ENCODE measurements at places on chromosomes 12 and 14.

DNA sequence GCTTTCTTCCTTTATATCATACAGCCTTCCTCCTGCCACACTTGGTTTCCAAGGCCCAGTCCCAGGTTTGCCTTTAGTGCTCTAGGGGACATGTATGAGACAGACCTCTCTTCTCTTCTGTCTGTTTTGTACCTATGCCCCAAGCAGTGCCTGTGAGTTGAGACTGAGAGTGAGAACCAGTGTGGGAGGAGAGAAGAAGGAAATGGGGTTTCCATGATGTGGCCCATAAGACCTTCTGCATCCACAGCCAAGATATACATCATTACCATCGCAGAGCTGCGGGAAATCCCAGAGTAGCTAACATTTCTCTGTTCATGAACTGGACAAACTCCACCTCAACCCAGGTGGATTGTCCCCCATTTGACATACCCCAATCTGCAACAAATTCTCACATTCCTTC, 2.8 kb downstream of the TESPA1 start:
- no peak for DNase-seq

DNA sequence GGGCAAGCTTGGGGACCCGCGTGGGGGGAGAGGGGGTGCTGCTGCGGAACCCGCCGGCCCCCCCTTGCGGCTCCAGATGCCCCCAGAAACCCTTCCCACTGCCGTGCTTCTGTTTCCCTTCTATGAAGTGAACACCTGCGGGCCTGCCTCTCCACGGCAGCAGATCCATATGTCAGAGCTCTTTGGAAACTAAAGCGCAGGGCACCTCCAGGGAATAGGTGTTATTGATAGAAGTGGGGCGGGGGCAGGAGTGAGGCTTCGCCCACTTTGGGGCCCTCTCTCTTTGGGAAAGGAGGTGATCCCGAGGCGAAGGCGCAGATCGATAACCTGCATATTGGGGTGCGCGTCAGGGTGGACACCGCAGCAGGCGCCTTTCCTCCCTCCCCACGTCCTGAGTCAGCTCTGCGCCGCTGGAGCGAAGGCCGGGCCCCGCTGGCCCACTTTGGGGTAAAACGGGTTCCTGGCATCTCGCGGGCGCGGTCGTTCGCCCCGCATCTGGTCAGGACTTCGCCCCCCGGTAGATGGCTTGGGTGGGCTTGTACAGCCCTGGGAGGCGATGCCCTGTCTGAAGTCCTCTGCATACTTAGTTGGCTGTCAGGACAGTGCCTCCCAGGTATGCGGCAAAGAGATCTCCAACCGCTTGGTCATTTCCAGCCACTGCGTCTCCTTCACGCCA, 524 bp downstream of the KMT5A start:
- no peak for DNase-seq

GRCh38 chr14:93028724-93029076, 87.0 kb downstream of the ITPK1 start:
- no peak for DNase-seq

- no peak for DNase-seq
These were observed 5.8 kb downstream of the PRKAG1 start for GRCh38 chr12:49012739-49013138.

GRCh38 chr12:6953442-6954315, 2.5 kb downstream of the PTPN6 start:
- peak; percentile 72 for DNase-seq

DNA sequence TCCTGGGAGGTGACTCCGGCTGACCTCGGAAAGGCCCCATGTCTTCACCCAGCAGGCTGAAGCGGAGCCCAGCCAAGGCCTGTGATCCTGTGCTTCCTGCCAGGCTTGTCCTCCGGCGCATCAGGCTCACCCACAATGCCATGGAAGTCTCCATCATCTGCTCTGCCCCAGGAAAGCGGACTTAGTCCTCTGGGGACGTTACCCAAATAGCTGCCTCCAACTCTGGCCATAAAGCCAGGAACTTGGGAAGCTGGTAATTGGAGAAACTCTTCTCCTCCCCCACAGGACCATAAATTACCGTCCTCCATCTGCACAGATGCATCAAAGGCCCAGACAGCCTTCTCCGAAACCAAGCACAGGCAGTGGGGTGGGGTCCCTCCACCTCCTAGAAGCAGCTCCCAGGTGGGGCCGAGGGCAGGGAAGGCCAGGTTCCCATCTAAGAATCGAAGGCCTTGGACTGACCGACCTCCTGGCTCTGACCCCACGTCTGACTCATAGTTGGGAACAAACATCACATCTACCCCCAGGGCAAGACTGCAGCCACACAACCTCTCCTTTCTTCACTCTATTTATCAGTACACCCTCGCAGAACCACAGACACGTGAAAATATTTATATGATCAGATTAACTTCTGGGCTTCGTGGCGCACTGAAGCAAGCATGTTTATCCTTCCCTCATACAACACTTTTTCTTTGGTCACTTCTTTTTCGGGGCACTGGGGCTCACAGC, 56.4 kb downstream of the PITPNM2 start:
- no peak for DNase-seq

DNA sequence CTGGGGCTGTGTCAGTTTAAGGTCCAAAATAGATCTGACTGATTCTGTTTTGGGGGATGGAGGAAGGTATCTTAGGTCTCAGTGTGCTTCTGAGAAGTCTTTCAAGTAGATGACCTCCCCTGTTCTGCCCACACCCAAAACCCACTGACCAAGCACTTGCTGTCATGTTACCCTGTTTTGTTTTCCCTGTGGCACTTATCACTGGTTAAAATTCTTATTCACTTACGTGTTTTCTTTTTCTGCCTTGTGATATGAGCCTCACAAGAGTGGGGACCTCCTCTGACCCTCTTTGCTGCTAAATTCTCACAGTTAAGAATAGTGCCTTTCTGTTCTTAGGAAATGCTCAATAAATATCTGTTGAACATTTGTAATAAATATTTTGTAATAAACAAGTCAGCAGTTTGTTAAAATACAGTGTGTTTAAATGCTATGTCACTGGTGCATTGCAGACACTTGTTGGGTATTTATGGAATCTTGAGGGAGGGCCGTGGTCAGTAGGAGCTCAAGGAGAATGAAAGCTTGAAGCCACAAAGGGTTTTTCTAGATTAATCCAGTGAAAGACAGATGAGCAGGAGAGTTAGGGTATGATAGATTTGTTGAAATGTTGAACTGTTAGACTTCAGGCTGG, 20.9 kb downstream of the PLEKHA5 start:
- DNase-seq = no peak

DNA sequence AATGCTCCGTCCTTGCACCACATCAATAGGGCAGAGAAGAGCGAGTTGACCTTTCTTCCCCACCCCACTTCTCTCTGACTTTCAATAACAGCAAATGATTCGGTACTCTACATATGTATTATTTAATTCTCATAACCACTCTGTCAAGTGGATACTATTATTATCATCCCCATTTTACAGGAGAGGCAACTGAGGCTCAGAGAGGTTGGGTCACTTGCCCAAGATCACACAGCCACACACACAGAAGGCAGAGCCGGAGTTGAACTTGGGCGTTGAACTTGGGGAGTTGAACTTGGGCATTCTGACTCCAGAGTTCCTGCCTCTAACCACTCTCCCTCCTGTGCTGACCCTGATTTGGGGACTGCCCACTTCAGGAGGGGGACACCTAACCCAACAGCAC, 659 bp downstream of the MYL2 start:
- DNase-seq = no peak

GRCh38 chr12:27297566-27297965, 35.1 kb upstream of the BMAL2 start:
- no peak for DNase-seq

- DNase-seq = no peak
These were observed 74.7 kb downstream of the BTG1 start for GRCh38 chr12:92070864-92071445.

DNA sequence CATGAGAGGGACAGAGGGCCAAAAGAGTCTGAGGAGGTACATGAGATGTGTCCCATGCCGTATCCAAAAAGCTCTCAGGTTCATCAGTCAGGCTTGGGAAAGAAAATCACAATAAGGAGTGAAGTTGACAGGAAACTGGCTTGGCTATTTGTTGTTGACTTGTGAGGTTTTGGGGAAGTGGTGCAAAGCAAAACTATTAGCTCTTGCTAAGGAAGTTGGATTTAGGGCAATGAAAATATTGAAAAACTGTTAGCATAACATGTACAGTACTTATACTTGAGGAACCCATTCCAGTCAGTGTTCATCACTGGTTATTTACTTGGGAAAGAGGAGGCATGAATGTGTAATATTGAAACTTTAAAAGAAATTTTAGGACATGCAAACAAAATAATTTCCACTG, 145.9 kb downstream of the DUSP6 start:
- no peak for DNase-seq

GRCh38 chr12:7934091-7934888, 1.7 kb downstream of the SLC2A3 start:
- DNase-seq = no peak

- DNase-seq = no peak
These were observed 12.7 kb downstream of the FOXN4 start for GRCh38 chr12:109296431-109296830.

- DNase-seq = no peak
These were observed 4.5 kb upstream of the MIA2 start for GRCh38 chr14:39229222-39229543.

DNA sequence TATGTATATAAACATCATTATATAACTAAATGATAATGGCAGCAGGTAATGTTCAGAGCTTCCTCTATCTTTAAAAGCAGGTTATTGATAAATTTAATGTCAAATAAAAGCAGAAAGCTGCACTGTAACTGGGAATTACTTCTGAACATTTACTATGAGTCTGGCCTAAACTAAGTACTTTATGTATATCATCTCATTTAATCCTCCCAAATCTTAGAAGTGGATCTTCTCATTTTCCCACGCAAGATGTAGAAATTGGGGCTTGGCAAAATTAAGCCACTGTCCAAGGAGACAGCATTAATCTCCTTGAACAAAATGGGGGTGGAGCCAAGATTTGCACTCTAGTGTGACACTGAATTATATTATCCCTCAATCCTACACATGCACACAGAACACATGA, 5.7 kb downstream of the NIN start:
- DNase-seq = no peak

DNA sequence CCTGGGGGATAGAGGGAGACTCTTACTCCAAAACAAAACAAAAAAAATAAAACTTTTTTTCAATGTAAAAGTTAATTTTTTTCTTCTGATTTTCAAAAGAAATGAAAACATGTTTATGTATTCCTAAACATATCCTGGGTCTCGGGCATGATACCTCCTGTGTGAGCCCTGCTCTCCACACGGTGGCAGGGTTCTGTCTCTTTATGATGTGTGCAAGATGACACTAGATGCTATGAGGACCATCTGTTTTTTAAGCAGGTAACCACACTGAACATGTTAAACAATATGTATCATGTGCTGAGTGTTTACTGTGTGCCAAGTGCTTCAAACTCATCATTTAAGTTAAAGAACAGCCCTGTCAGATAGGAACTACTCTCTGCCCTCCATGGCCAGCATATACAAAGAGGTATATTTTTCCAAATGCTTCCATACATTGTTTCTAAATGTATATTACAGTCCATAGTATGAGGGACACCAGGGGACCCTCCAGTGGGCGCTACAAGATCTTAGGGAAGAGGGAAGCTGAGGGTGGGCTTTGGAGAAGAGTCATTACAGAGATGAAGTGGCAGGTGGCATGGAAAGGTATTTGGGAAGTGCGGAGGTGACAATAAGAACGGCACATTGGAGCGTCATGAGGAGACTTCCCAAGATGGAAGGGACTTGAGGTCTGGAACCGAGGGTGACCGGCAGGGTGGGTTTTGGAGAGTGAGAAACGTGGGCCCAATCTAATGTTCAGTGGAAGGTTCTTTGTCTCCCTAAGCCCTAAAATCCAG, 28.5 kb downstream of the FOS start:
- no peak for DNase-seq

- no peak for DNase-seq
These were observed 8.1 kb downstream of the CORO1C start for GRCh38 chr12:108722992-108723766.

DNA sequence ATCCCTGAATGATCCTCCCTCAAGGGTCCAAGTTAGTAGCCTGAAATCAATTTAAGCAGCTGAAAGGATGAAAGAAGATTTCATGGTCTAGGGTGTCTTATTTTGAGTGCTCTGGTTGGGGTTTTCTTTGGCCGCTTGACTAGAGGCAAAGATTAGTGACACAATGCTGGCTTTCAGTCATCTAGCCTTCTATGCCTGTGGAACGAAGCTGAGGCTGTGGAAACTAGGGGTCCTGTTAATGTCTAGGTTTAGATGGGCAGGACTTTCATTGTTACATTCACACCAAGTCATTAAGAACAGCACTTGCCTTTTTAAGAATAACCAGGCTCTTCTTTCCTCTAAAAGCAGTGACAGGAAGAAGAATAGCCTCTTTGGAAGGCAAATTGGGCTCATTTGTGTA, 253.8 kb upstream of the E2F7 start:
- DNase-seq = no peak

DNA sequence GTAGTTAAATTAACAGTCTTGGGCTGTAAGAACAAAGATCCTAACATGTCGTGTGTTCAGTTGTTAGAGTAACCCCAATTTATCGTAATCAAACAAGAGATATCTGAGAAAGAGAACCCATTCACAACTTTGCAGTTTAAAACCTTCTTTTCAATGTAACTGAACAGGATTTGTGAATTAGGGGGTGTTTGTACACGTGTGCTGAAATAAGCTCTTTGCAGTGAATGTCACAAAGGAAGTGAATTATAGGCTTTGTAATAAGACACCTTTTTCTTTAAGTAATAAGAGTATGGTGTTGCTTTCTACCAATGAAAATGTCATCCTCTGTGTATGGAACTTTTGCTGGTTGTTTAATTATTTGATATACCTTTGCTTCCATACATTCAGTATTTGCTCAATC, 114.0 kb downstream of the ALX1 start:
- no peak for DNase-seq

GRCh38 chr12:127685931-127686330, 581.0 kb upstream of the TMEM132C start:
- DNase-seq = no peak

DNA sequence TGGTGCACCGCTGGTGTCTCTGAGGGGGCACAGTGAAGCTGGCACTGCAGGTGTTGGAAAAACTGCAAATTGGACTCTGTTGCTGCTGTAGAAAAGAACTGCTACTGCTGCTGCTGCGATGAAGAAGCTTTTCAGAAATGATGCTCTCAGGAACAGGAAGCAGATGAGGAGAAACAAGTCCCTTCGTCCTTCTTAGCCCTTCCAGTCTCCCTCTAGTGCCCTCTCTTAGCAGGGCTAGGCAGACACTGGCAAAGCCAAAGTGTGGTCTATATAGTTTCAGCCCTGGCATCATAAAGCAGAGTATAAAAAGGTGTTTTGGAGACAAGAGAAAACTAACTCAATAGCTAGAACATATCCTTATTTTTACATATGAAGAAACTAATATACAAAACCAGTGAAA, 174.5 kb downstream of the MYRFL start:
- DNase-seq = no peak

GRCh38 chr12:68559984-68560850, 50.5 kb upstream of the RAP1B start:
- DNase-seq = no peak

- DNase-seq = no peak
These were observed 5.5 kb downstream of the DUSP6 start for GRCh38 chr12:89346741-89347324.
